ENCODE measurements at places on chromosomes 2 and 18. TPM values are rescaled to one million over a fixed set of nuclear protein-coding genes. Genes with fewer than 3 reads are reported as not detected.

Gene GLI2
- 2.4 TPM for total RNA-seq

Gene HOXD8
- total RNA-seq = 4.6 TPM

Gene PLEK
- 8.2 TPM for total RNA-seq

Gene ASNSD1
- 41.0 TPM for total RNA-seq

Gene ABCG8
- total RNA-seq = not detected

Gene FOXD4L1
- total RNA-seq = not detected

Gene REG1B
- not detected for total RNA-seq

Gene MAP2
- total RNA-seq = 8.5 TPM

Gene ANAPC1
- total RNA-seq = 34.6 TPM

Gene C1QL2
- not detected for total RNA-seq

Gene ASB18
- not detected for total RNA-seq

Gene HOXD3
- not detected for total RNA-seq

Gene BZW1
- total RNA-seq = 229 TPM

Gene LIMS4
- 0.21 TPM for total RNA-seq

Gene BMP10
- not detected for total RNA-seq

Gene OTOS
- not detected for total RNA-seq

Gene DSG4
- total RNA-seq = not detected

Gene SCN9A
- 0.13 TPM for total RNA-seq

Gene CEBPZ
- 35.3 TPM for total RNA-seq

Gene PSTPIP2
- 18.7 TPM for total RNA-seq

Gene FAM124B
- total RNA-seq = 0.44 TPM

Gene UGT1A10
- 12.4 TPM for total RNA-seq

Gene LINC00305
- total RNA-seq = not detected
